MG63 (cell line): ENCODE measurements at places on chromosomes 3 and 15. TPM values are rescaled to one million over a fixed set of nuclear protein-coding genes. Genes with fewer than 3 reads are reported as not detected.

Gene SH2D7
- total RNA-seq: not detected in 2 replicates

Gene CCDC54
- total RNA-seq: not detected in 2 replicates

Gene SHQ1
- 17.7 and 32.4 TPM in 2 replicates for total RNA-seq

Gene GPR62
- total RNA-seq: not detected in 2 replicates

Gene KLHL40
- not detected in 2 replicates for total RNA-seq

Gene HDDC3
- 32.6 and 51.9 TPM in 2 replicates for total RNA-seq

Gene PIERCE2
- 3.7 TPM in 1 of 2 replicates, not detected in the other for total RNA-seq

Gene THRB
- total RNA-seq: not detected in 2 replicates

Gene OR4F6
- total RNA-seq: not detected in 2 replicates

DNA sequence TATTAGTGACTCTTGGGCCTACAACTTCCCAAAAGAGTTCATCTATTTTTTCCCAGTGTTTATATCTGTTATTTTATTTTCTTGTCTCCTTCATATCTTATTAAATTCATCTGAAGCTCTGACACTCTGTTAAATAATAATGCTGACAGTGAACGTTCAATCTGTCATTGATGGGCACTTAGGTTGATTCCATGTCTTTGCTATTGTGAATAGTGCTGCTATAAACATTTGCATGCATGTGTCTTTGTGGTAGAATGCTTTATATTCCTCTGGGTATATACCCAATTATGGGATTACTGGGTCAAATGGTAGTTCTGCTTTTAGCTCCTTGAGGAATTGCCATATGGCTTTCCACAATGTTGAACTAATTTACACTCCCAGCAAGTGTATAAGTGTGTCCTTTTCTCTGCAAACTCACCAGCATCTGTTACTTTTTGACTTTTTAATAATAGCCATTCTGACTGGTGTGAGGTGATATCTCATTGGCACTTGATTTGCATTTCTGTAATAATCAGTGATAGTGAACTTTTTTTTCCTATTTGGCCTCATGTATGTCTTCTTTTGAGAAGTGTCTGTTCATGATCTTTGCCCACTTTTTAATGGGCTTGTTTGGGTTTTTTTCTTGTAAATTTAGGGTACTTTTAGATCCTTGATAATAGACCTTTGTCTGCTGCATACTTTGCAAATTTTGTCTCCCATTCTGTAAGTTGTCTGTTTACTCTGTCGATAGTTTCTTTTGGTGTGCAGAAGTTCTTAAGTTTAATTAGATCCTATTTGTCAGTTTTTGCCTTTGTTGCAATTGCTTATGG is 122.5 kb downstream of the LEKR1 start:
- DNase-seq: no peak

GRCh38 chr3:189404797-189405484 is 226.2 kb upstream of the TP63 start:
- DNase-seq: no peak

- no peak for DNase-seq
Observed at GRCh38 chr15:33234020-33234461, 39.5 kb upstream of the FMN1 start.

- DNase-seq: no peak
Observed at GRCh38 chr3:128073185-128073725, 21.0 kb downstream of the SEC61A1 start.

DNA sequence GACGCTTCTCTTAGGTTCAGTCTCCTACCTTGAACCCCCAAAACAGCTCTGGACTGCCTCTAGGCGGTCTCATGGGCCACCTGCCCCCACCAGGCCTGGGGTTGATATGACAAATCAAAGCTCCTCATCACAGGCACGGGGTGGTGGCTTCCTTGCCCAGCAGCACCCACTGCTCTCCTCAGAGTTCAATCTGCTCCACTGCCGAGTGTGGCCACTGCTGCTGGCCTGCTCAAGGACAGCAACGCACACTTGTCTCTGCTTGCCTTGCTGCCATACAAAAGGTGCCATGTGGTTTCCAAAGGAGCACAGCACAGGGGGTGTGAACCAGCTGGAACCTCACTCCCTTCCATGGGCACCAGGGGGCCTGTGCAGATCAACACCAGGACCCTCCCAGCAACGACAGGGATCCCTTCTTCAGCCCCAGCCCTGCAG is 10.2 kb downstream of the KBTBD13 start:
- no peak for DNase-seq

DNA sequence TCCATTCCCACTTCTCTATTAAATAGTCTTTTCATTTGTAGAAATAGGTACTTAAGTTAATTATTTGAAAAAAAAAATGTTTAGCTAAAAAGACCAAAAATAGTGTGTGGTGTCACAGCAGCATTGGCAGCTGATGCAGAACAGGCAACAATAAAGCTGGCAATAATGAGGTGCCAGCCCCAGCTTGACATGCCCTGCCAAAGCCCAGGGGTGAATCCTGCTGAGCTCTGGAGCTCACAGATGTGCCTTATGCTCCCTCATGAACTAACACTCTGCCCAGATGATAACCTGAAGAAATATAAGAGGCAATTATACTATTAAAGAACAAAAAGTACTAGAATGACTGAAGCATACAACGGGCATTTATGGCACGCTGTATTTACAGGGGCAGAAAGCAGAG is 63.8 kb downstream of the IGSF11 start:
- no peak for DNase-seq

DNA sequence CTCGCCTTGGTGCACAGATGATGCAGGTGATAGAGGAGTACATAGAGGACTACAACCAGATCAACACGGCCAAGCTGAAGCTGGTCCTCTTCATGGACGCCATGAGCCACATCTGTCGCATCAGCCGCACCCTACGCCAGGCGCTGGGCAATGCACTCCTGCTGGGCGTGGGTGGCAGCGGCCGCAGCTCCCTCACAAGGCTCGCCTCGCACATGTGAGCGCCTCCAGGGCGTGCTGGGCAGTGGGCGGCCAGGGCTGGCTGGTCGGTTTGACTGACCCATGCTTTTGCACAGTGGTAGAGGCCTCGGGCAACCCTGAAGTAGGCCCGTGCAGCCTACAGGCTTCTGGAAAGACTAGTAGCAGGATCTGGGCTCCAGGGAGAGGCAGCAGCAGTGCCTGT is 63.3 kb downstream of the SEMA3G start:
- no peak for DNase-seq

- DNase-seq: no peak
Observed at GRCh38 chr3:42371776-42372175, 38.6 kb downstream of the LYZL4 start.

DNA sequence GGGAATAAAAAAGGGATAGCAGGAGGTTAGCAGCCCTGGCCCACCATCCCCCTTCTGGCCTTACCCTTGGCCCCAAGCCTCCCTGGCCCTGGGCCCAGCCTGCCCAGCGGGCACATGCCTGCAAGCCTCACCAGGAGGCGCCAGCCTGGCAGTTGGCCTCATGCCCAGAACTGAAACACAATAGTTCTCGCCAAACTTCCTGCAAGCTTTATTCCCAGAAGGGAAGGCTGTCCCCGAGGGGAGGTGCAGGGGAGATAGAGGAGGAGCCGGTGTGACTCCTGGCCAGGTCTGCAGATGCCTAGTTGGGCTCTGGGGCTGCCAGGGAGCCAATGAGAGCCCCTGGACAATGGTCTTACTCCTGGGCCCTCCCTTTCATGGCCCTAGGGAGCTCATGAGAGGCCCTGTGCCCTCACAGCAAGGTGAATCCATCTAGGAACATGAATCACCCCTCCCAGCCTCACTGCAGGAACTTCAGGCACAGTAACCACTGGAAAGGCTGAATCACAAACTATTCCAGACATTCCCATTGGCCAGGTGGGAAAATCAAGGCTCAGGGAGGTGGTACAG is 4.0 kb downstream of the CCDC33 start:
- peak; percentile 99 for DNase-seq

DNA sequence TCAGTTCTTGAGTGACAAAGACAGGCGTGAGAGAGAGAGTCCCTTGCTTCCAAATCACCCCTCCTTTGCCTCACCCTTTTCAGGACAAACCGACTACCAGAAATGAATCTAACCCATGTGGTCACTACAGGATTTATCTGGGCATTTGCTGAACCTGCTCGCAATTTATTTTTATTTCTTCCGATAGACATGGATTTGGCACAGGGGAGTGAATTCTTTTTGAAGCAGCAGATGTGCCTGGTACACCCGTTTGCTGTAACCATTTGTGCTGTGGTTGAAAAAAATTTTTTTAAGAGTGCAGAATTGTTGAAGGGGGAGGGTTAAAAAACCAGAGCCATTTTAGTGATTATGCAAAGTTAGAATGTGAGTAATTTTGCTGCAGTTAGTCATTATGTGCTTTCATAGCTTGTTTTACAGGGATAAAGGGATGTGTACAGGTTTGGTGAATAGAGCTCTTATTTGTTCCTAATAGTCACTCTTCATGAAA is 442.0 kb downstream of the LPP start:
- DNase-seq: peak; percentile 40

GRCh38 chr3:111465081-111465670 is 76.8 kb upstream of the CD96 start:
- DNase-seq: no peak

DNA sequence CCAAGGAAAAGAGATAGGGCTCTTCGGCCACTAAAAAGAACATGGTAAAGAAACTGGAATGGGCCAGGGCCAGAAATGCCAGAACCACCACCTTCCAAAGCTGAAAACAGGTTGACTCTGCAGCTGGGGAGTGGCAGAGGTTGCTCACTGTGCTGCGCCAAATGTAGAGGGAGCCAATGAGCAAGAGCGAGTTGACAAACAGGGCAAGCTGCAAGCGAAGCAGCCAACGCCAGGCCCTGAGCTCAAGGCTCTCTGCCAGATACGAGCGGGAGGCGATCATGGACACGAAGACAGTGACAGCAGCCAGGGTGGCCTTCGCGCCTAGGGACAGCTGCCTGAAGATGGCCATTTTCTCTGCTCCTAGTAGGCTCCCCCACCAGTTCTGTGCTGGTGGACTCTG is 3.1 kb downstream of the GLB1 start:
- DNase-seq: no peak

GRCh38 chr15:60363087-60363549 is 34.7 kb downstream of the ANXA2 start:
- DNase-seq: no peak

DNA sequence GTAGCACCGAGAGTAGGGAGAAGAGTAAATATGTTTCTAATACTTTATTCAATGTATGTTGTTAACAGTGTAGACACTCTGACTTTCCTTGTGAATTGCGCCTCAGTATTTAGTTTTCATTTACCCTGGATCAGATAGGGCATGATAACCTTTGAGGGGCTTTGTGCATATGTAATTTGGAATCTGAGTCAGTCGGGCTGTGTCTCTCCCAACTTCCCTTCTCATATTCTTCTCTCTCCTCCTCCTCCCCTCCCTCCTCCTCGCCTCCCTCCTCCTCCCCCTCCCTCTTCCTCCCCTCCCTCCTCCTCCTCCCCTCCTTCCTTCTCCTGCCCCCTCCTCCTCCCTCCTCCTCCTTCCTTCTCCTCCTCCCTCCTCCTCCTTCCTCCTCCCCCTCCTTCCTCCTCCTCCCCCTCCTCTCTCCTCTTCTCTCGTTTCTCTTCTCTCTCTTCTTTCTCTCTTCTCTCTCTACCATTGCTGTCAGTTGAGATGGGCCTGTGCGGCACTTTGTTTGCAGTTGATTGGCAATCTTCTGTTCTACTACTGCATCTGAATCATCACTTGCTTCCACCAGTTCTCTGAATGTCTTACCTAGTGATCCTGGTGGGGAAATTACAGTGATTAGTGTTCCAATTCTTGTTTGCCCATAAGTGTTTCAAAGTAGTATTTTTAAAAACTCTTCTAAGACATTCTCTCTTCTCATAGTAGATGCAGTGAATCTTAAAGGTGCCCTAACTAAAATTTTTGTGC is 162.3 kb downstream of the PGPEP1L start:
- no peak for DNase-seq

DNA sequence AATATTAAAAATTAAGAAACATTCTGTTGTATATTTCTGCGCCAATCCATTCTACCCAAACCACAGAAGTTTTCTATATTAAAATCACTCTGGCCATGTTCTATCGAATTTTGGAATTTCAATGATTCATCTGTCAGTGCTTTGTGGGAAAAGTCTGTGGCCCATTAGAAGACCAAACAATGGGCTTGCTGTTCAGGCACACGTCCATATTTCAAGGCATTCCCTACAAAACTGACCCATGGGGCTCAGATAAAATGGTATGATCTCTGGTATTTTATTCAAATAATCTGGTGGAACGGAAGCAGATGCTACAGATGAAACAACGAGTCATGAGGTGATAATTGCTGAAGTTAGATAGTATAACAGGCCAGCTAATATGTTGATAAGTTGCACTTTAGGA is 12.4 kb downstream of the NPHP3 start:
- no peak for DNase-seq

DNA sequence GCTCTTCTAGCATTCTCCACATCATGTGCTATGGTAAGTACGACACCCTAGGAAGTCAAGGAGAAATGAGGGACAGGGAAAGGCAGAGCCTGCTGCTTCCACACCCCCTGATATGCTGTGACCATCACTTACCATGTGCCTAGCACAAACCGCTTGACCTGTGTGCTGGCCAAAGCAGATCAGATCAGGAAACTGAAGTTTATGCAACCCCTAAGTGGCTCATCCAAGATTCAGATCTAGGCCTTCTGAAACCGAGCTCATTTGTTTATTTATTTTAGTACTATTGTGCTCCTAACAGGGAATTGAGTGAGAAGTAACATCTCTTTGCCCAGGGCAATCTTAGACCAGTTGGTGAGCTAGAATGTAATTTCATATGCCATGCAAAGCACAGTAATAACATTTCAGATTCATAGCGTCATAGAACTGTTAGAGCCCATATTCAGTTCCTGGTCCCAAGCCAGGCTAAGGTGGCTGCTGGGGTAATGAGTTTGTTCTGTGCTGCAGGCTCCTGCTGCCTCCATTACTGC is at the start of gene RTP2:
RTP2 (minus strand) TSS at position 51 of the 527 bp plus-strand sequence. CDS start 429 bp downstream, outside the sequence.
- DNase-seq: peak; percentile 60

DNA sequence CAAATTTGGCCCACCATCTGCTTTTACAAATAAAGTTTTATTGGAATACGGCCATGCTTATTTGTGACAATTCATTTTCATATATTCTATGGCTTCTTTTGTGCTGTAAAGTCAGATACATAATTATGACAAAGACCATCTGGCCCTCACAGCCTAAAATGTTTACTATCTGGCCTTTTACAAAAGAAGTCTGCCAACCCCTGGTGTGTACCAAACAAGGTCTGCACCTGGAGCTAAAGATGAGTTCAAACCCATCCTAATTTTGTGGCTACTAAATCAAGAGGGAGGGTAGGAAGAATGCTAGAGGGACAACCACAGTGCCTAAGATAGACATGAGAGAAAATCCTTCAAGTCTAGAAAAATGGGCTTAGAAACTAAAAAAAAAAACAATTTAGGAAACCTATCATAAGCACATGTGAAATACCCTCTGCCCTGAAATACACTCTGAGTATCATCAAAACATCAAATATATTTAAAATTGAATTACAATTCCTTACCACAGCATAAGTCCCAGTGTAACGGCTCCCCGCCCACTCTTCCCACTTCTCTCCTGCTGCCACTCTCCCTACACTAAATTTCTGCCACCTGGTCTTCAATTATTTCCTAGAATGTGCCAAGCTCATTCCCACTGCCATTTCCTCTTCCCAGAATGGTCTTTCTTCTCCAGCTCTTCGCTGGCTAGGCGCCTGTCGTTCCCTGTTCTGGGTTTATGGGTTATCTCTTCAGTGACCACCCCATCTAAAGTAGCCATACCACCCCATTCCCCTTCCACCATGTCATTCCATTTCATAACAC is 950.7 kb upstream of the CFAP20DC start:
- DNase-seq: no peak
